Naive thymus-derived CD4-positive, alpha-beta T cell (primary cell): ENCODE measurements at places on chromosomes 16 and 17. TPM values are rescaled to one million over a fixed set of nuclear protein-coding genes. Genes with fewer than 3 reads are reported as not detected.

GRCh38 chr16:56649820-56650219, 1.9 kb upstream of the MT1B start:
- no peak for DNase-seq

DNA sequence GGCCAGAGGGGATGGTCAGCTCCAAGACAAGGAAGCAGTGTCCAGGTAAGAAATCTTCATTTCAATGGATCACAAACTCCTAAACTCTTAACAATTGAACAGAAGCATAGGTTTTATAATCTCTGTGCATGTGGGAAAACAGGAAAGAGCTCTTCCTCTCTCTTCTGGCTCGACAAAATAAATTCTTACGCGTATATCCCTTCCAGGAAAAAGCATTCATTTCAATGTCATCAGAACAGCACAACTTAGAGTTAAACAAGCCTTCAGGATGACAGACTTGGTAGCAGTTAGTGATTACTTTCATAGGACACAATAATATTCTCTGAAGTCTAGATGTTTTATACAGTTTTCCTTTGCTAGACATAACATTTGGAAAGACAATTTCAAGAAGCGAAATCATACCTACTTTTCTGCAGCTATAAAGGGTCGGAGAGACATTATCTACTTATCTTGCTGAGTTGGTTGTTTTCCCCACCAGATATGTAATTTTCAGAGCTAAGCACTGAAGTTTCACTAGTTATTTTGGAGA, 19.3 kb upstream of the SLC35G3 start:
- DNase-seq = peak; percentile 30

DNA sequence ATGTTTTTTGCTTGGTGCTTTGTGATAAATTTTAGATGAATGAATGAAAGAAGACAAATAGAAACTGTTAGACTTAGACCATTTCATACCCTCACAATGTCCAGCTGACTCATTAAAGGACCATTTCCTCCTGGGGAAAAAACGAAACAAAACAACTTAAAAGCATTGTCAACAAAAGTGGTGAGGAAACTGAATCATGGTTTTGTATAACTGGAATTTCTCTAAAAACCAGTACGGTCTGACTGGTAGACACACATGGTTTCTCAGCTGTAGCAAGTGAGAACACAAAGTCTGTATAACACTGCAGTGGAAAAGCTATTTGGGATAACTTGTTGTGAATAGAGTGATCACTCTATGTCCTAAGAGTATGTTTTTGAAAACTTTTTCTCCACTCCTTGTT, 5.3 kb upstream of the DDX52 start:
- DNase-seq = no peak

- DNase-seq = no peak
Measured at GRCh38 chr16:1497014-1497598, 3.9 kb downstream of the TELO2 start.

C17orf67 gene
- 9.1 TPM for total RNA-seq
